ENCODE measurements at places on chromosomes 2 and 18.

DNA sequence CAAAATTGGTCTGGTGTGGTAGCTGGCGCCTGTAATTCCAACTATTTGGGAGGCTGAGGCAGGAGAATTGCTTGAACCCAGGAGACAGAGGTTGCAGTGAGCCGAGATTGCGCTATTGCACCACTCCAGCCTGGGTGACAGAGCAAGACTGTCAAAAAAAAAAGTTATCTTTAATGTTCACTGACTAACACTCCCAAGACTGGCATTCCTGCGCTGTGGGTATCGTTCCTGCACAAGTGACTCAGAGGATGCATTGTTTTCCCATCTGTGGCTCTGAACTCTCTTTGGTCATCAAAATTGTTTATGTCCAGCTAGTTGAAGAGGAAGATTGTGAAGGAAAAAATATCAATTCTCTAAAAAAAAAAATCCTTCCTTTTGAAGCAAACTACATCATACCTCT, 539.0 kb downstream of the SOX11 start:
- no peak for DNase-seq

- DNase-seq = no peak
These were observed 37.7 kb upstream of the MEX3C start for GRCh38 chr18:51235009-51235789.

DNA sequence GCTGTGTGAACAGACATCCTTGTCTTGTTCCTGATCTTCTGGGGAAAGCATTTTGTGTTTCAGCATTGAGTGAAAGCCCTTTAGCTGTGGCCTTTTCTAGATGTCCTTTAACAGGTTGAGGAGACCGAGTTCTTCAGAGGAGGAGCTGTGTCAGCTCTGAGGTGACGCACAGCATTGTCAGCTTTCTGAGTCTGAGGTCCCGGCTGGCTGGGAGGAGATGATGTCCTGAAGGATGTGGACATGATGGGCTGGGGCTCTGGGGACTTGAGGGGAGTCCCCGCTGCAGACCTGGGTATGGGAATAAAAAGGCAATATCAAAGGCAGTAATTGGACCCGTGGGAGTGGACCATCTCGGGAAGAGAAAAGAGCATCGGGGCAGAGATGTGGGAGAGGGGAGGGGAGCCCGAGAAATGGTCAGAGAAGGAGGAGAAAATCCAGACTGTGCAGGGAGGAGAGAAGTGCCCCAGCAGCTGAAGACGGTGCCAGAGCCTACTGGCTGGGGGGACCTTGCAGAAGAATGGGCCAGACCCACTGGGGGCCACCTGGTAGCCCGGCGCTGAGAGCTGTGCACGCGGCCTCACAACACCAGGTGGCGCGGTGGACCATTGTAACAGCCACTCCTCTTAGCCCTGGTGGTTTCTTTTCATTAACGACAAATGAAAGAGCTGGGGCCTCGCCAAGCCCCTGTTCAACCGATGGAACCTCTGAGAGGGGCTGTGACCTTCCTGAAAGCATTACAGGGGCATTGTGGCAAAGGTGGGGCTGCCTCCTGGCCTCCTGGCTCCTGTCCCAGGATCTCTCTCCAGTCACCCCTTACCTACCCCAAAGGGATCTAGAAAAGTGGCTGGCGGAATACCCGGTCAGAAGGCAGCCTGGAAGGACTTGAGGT, 61.6 kb downstream of the ST3GAL5 start:
- no peak for DNase-seq

GRCh38 chr2:61268249-61268648, 106.3 kb downstream of the C2orf74 start:
- no peak for DNase-seq

- no peak for DNase-seq
These were observed 165.8 kb downstream of the FBXO15 start for GRCh38 chr18:73981796-73982195.

GRCh38 chr2:85873679-85874078, 15.1 kb downstream of the ST3GAL5 start:
- no peak for DNase-seq

DNA sequence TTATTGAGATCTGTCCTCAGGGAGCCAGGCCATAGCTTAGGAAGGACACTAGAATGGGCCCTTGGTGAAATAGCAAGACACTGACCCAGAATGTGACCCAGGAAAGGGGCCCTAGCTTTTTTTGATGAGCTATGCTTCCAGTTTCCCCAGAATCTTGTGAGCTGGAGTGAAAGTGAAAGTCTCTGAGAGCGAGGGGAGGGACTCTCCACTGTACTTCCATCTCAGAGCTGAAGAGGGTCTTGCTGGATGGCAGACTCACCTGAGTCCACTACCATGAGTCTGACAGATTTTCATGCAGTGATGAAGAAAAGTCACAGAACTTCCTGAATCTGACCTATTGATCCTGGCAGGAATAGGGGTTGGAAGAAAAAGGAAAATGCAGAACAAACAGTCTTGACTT, 3.1 kb downstream of the ARHGAP25 start:
- no peak for DNase-seq

- DNase-seq = no peak
These were observed 38.7 kb downstream of the CCDC138 start for GRCh38 chr2:108825254-108825653.

DNA sequence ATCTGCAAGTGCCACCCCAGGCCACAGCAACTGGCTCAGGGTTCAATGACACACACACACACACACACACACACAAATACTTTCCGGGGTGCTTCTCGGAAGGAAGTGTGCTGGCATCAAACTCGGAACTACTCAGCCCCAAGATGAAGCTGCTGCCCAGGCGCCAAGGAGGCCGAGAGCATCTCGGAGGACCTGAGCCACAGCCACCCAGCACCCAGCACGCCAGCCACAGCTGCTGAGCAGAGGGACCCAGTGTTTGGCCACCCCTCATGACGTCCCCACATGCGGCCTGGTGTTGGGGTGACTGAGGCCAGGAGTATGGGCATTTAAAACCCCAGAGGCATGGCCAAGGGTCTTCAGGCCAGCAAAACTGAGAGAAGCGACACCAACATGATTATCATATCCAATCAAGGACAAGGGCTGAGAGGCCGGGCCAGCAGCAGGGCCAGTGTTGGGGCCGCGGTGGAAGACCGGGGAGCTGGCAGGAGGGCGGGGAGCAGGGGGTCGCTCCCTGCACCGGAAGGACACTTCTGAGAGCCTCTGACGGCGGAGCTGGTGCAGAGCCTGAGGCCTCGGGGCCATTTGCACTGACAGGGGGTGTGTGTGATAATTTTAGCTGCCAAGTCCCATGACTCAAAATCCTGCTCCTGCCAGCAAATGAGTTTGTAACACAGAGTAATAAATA, 61.8 kb downstream of the BIN1 start:
- no peak for DNase-seq

DNA sequence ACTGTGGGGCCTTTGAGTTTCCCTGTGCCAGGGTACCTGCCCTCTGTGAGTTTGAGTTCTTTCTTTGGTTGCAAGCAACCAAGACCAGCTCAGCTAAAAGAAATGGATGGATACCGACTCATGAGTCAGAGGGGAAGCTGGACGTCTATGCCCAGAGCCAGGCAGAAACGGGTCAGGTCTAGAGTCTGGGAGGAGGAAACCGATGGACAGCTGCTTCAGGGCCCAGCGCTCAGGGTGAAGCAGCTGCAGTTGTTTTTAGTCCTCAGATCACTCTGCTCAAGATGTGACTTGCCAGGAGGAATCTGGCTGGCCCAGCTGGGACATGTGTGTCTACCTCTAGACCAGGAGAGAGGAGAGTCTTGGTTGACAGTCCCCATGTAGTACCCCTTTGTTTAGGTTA, 10.1 kb upstream of the TYMS start:
- no peak for DNase-seq
